ENCODE measurements at places on chromosomes 1 and 21.

- no peak for DNase-seq
Observed at GRCh38 chr1:208084220-208084619, 160.0 kb downstream of the PLXNA2 start.

- no peak for DNase-seq
Observed at GRCh38 chr1:115837341-115837739, 3.6 kb downstream of the NHLH2 start.

DNA sequence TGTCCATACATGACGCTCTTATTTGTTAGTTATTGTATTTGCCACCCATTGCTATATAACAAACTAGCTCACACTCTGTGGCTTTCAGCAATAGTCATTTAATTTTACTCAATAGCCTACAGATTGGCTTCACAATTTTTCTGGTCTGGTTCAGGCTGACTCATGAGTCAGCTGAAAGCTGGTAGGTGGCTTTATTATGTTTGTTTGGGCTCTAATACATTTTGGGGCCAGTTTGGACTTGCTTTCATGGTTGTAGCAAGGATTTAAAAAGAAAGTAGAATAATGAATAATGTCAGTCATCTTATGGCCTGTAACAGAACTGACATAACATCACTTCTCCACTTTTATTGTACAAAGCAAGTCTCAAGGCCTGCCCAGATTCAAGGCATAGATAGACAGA lies 338.7 kb downstream of the LRRIQ3 start:
- no peak for DNase-seq

GRCh38 chr1:169051171-169051570 lies 55.3 kb upstream of the ATP1B1 start:
- no peak for DNase-seq

- DNase-seq: no peak
Observed at GRCh38 chr21:29115899-29116298, 14.5 kb upstream of the MAP3K7CL start.

- DNase-seq: no peak
Observed at GRCh38 chr1:214970016-214970415, 112.5 kb upstream of the KCNK2 start.

DNA sequence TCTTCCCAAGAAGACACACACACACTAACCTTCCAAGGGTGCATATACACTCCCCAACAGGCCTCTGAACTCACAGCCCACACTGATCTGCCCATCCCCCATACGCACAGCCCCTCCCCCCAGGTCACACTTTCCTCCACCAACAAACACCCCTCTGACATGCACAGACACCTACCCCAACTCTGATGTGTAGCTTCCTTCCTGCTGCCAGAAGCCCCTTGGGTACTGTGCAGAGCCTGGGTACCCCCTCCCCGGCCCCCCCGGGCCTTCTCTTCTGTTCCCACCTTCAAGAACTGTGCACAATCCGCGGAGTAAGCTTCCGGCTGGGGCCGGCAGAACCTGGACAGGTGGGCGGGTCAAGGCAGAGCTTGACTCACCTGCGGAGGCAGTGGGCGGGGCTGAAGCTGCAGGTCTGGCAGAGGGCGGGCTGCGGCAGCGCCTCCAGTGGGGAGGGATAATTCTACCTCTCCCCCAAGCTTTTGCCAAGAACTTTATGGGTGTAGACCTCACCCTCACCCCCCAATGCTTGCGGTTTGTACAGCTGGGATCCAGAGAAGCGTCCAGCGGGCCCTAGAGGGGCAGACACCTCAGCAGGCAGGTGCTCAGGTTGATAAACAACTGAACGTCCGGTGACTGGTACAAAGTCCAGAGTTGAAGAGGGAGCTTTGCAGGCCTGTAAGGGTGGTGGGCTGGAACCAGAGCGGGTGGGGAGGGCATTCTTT lies at the start of gene C1orf210:
Gene C1orf210, minus strand, starts transcription at position 313 of the 722 bp plus-strand sequence. CDS start 2,311 bp downstream, outside the sequence.
- DNase-seq: no peak

GRCh38 chr21:43369124-43369523 lies 57.8 kb downstream of the SIK1 start:
- no peak for DNase-seq

GRCh38 chr1:220219136-220219442 lies 53.2 kb downstream of the RAB3GAP2 start:
- DNase-seq: no peak

- no peak for DNase-seq
Observed at GRCh38 chr1:102529446-102529845, 532.7 kb upstream of the OLFM3 start.

DNA sequence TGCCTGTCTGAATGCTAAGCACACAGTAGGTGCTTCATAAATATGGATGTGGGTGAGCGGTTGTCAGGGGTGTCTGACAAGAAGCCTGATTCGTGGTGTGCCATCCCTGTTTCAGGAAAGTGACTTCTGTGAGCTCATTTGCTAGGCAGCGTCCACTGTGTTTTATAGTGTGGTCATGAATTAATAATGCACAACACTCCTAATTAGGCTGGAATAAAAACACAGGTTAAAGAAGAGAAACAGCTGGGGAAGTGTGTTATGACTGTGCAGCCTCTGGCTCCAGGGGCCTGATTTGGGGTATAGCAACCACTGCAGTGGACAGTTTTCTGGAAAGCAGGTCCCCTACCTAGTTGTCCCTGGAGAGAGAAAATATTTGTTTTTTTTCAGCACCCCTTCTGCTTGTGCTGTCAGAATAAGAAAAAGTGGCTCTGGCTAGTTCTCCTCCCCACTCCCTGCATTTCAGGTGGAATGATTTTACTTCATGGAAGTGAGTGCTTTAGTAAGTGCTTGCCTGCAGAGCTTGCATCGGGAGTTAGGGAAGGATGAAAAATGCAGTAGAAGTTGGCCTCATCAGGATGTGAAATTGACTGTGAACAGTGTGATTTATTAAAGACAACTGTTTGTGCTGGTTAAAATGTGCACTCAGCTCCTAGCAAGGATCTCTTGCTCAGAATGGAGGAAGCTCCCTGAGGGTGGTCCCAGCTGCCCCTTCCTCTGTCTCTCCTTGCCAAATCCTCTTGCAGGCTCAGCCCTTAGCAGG lies 333.8 kb downstream of the HHAT start:
- DNase-seq: no peak

- DNase-seq: no peak
Observed at GRCh38 chr1:117268535-117269455, 58.1 kb upstream of the VTCN1 start.

- DNase-seq: no peak
Observed at GRCh38 chr1:67020304-67020703, 33.6 kb downstream of the SLC35D1 start.

- DNase-seq: no peak
Observed at GRCh38 chr1:21058035-21058793, 118.5 kb downstream of the EIF4G3 start.

- DNase-seq: no peak
Observed at GRCh38 chr1:17913326-17914115, 158.4 kb downstream of the ACTL8 start.

DNA sequence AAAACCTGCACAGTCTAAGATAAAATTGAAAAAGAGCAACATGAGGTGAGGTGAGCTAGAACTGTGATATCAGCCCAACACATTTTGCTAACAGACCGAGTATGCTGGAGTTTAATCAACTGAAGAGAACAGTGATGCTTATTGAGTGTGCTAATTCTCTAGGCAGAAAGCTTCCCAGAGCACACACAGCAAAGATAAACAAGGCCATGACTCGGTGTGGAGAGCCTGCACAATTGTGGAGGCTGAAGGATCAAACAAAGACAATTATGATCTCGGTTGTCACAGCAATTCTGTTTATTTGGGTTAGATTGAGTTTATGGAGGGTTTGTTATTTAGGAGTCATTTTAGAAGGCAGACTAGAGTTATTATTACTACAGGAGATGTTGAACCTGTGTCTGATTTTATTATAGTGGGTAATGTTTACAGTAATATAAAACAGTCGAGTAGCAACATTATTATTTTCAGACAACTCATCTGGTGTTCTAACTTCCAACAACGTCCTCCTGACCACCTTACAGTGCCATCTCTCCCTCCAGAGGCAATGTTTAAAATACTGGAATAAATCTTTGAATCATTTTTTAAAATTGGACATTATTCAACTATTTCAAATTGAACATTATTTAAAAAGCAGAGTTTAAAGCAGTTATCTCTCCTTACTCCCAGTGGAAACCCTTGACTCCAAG lies 40.2 kb downstream of the DPT start:
- no peak for DNase-seq

- no peak for DNase-seq
Observed at GRCh38 chr21:36630485-36631206, 68.3 kb upstream of the SIM2 start.

DNA sequence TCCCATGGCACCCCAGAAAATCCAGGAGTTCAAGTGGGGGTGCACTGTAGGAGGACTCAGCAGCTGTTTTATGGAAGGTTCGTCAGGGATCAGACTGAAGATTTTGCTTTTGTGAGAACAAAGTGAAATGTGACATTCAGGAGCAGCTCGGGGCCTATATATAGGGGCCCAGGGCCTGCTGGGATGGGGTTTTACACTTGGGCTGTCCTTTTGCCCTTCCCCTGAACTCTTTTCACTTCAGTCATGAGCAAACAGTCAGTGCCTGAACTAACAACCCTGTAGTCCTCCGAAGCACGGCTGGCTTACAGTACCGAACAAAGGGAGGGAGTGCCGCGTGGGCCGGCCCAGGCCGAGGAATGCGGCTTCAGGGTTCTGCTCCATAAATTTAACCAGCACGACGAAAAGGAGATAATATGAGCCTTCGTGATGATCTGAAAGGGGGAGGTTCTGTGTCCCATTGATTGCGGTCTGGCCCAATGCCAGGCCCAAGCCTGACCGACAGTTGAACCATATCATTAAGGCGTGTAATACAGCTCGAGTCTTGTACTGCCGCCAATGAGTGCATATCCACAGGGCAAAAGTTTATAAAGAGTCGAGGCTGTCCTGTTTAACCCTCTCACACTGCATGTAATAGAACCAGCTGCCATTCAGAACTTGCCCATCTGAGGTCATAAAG lies 139.9 kb downstream of the DHRS3 start:
- no peak for DNase-seq

DNA sequence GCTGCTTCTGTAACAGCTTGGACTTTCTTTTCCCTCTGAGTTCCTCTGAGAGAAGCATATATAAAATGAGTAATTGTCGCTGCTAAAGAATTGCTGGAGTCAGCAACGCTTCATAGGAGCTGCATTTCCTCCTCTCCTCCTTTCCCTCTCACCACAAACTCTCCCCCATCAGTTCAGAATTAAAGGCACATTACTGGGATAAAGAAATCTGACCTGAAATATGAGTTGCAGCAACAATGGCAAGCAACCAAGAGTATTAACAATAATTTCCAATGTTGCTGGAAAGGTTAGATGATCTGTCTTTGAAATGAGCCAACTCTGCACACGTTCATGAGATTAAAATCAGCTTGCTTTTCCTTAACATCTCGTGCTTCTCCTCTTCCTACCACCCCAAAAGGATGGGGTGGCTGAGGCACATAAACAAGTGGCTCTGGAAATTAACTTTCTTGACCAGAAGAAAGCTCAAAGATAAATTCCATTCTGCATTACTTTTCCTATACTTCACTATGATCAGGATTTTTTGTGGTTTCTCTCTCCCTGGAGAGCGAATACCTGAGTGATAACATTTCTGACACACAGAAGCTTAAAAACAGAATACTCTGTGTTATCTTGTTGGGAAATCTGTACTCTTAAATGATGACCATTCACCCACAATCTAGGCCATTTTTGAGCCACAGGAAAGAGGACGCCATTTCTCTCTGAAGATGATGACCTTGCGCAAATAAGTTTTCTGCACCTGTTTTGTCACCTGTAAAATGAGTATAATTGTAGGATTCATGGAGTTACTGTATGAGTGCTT lies 90.2 kb downstream of the TGFBR3 start:
- DNase-seq: no peak

DNA sequence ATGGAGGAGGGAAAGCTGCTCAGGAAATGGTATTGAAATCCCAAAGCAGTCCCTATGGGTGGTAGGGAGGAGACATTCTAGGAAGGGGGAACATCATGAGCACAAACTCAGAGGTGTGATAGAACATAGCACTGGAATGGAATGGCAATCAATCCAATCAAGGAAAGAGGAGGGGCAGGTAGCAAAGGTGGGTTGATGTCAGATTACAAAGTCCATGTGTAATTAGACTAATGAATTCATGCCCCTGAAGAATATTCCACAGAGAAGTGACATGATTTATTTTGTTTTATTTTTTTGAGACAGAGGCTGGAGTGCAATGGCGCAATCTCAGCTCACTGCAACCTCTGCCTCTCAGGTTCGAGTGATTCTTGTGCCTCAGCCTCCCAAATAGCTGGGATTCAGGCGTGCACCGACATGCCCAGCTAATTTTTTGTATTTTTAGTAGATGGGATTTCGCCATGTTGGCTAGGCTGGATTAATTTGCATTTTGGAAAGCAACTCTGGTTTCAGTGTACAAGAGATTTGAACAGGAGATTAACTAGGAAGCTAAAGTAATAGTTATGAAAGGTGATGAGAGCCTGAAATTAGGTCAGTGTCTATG lies 36.1 kb downstream of the DEGS1 start:
- no peak for DNase-seq

DNA sequence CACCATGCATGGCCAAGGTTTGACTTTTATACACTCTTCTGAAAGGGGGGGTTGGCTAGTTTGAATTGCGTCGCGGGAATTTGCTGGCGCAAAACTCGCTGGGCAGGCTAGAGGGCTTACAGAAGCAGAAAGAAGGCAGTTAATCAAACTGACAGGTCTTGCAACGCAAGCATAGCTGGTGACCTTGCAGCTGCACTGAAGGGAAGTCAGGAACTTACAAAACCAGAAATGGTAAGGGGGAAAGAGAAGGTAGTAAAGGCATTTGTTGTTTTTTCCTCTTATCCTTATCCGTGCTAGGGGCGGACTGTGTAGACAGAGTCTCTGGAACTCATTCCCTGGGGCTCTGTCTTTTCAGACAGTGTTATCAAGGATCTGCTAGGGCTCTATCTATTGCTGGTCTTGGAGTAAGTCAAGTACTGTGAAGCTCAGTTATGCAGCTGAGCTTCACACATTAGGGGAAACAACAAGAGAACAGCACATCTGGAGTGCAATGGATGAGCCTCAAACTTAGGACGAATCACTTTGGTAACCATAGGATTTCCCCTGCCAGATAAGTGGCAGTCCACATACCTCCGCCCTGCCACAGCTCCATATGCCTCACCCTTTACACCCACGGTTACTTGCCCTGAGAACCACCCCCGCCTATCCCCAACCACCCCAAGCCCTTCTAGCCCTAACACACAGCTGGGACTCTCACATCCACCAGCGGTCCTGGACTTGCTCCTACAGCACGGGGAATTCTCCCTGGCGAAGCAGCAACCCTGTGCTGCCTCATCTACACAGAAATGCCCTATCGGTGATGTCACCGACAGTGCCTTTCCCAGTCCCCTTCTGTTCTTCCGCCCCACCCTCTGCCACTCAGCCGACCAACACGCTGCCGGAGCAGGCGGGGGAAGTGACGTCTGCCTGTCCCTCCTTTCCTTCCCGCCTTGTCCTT lies 251.4 kb downstream of the FAM72C start:
- no peak for DNase-seq

Measured in cerebellar nuclear complex (tissue), 1 donor.